ENCODE measurements at places on chromosomes 5 and 9.

- DNase-seq: no peak
Observed at GRCh38 chr5:179195561-179196404, 135.6 kb downstream of the ZNF354C start.

DNA sequence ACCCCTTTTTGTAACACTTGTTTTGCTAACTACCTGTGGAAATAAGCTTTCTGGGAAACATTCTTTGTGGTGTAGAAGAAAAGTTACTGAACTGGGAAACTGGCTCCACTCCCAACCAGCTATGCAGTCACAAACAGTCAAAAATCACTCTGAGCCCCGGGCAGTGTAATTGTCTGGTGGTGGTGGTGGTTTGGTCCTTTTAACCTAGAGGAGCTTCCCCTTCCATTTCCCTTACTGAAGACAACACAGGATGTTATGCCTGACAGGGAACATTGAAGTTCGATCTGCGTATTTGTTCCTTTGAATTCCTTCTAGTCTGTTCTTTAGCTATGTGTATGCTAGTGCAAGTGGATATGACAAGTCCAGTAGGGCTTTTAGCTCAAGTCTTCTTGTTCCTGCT is 56.8 kb upstream of the TBCA start:
- DNase-seq: no peak

DNA sequence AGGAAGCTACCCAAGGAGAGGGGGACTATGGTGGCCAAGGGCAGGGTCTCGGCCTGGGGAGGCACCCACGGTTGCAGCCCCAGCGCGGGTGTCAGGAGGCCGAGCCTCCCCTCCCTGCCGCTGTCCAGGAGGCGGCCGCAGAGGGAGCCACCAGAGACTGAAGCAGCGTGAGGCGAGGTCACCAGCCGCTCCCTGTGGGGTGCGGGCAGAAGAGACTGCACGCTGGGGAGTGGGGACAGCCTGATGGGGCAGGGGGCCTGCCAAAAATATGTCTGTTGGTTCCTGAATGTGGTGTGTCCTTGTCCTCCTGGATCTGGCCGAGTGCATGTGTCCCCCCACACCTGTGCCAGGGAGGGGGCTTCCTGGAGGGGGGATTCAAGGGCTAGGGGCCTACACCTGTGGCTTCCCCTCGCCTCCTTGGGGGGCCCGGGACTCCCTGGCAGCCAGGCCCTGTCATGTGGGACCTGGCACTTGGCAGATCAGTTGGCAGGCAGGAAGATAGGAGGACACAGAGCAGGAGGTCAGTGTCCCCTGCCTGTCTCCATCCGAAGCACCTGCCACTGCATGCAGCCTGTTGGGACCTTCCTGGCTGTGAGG is 131.2 kb downstream of the DAB2IP start:
- DNase-seq: no peak

- no peak for DNase-seq
Observed at GRCh38 chr5:133244242-133244641, 192.4 kb downstream of the HSPA4 start.

DNA sequence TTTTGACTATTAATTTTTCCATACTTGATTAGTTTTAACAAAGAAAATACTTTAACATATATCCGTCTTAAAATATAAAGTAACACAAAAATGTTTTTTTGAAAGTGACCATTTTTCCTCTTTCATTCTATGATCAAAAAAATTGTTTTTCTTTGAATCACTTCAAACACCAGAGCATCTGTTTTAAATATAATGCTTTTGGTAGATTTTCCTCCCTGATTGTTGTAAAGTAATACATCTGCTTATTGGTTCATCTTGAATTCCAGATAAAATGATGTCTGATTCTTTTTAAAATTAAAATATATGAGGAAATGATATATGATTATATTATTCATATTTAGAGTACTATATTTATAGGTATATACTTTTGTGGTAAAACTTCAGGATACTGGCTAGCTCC is 76.2 kb upstream of the LPAR1 start:
- DNase-seq: no peak

- no peak for DNase-seq
Observed at GRCh38 chr5:79456890-79457583, 56.9 kb downstream of the HOMER1 start.

- no peak for DNase-seq
Observed at GRCh38 chr9:112502175-112502946, 15.7 kb downstream of the KIAA1958 start.

GRCh38 chr5:173595841-173596240 is 20.6 kb downstream of the BOD1 start:
- no peak for DNase-seq

GRCh38 chr5:124477062-124477461 is 269.4 kb downstream of the ZNF608 start:
- DNase-seq: no peak

GRCh38 chr9:81874931-81875330 is 53.3 kb upstream of the SPATA31D4 start:
- no peak for DNase-seq

GRCh38 chr9:74431467-74431866 is 65.7 kb upstream of the RORB start:
- DNase-seq: no peak

GRCh38 chr9:132616725-132617124 is 34.3 kb downstream of the BARHL1 start:
- DNase-seq: no peak

GRCh38 chr9:37966412-37967013 is 62.6 kb upstream of the SLC25A51 start:
- no peak for DNase-seq

DNA sequence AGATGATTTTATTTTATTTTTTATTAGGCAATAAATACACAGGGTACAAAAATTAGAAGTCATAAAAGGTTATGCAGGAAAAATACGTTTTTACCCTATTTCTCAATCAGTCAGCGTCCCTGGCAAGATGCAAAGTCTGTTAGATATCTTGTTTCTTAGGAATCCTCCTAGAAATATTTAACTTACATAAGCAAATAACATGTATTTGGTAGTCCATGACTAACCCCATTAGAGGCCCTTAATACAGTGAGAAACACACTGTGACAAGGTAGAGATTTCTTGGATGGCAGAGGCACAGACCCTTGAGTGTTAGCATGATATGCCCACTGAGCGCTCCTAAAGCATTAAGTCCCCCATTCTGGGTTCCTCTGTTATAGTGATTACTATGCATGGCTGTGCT is 121.2 kb upstream of the ADAMTSL1 start:
- no peak for DNase-seq

- DNase-seq: peak; percentile 66
Observed at GRCh38 chr5:96896806-96897205, 20.5 kb downstream of the ERAP2 start.

DNA sequence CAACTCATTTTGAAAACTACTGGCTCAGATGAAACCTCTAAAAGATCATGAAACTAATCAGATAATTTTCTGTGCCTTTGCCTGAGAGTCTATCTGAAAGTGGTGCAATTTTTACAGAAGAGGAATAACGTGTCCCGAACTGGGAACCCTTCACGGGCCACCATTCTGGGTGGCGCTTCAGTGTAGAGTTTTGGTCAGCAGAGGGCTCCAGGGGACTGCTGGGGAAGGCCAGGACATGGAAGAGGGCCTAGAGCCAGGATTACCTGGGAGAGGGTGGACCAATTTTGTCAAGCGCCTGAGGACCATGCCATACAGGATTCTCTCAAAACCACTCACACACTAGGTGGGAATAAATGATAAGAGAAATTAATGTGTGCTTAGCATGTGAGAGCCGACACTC is 49.7 kb upstream of the PLEKHG4B start:
- no peak for DNase-seq

- DNase-seq: peak; percentile 26
Observed at GRCh38 chr5:150624334-150625163, 15.9 kb upstream of the SYNPO start.

GRCh38 chr5:97181856-97182545 is 1.0 kb downstream of the RIOK2 start:
- no peak for DNase-seq

DNA sequence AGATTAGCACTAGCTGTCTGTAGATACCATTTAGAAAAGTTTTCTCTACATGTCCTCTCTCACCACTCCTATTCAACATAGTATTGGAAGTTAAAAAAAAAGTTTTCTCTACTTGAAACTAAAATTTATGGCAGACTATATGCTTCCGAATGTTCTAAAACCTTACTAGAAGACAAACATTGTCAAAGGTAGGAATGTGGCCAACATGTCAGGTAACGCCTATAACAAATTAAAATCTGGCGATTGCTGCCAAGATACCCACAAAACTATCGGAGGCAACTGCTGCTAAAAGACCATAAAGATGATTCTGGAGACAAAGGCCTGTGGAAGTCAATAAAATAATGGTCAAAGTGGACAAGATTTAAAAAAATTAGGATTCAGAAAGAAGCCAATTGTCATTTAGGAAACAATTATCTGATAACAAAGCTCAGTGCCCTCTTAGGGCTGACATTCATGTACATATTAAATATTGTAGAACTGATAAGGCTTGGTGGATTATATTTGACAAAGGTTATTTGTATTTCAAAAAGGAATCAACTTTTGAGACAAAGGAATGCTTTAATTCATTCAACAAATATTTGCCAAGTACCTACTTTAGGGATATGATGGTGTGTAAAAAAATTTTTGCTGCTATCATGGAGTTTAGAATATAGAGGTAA is 52.7 kb downstream of the CDKN2A start:
- no peak for DNase-seq

- DNase-seq: no peak
Observed at GRCh38 chr5:135214897-135215616, 181.0 kb upstream of the PITX1 start.

- no peak for DNase-seq
Observed at GRCh38 chr9:135649508-135649907, 10.2 kb upstream of the GLT6D1 start.

GRCh38 chr9:99416007-99416406 is 193.9 kb downstream of the SEC61B start:
- no peak for DNase-seq
